ENCODE measurements at places on chromosomes 6 and 20.

GRCh38 chr6:13479971-13480434 lies 7.4 kb downstream of the GFOD1 start:
- no peak for DNase-seq

- no peak for DNase-seq
These were observed 89.3 kb downstream of the HTR1B start for GRCh38 chr6:77373955-77374354.

DNA sequence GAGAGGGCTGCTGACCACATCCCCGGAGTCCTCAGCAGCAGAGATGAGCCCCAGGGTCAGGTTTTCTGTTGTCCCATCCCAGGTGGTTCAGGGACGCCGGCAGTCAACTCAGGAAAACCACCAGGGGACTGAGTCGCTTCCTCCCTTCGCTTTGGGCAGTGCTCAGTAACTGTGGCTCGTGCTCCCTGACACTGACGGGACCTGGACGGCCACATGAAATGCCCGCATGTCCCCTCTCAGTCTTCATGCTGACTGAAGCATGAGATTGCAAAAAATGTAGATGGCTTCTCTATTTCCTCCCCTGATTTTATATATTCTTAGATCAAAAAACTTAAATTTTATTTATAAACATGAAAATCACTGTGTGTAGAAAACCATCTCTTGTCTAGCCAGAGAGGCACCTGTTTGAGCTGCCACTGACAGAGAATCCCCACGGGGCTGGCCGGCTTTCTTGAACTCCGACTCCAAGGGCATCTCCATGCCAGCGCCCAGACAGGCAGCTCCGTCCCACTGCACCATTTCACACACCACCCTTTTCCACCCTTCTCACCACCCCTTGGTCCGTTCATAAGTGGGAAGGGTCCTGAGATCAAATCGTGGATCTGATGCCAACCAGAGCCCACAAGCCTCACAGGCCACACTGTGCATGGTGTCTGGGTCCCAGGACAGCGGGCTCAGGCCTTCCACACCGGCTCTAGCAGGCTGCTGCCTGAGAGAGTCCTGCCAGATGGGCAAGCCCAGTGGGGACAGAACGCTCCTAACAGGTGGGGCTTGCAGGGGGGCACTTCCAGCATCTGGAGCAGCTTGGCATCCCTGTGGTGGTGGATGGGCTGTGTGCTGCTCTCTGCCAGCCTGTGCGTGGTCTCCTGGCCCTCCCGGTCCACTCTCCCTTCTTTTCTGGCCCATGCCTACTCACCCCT lies 98.2 kb downstream of the SMOC2 start:
- no peak for DNase-seq

DNA sequence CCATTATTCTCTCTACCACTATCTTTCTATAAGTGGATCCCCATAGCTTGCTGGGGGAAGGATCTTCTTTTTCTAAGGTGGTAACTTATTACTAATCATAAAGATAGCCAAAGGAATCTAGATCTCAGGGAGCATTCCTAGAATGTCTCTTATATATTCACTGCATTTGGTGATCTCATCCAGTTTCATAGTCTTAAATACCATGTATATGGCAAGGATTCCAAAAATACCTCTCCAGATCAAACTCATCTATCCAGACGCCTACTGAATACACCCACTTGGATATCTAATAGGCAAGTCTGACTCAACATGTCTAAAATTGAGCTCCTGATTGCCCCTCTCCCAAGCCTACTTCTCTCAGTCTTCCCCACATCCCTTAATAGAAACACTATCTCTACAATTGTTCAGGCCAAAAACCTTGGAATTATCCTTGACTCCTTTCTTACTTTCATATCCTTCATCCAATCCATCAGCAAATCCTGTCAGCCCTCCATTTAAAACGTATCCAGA lies 264.4 kb downstream of the HACE1 start:
- no peak for DNase-seq

GRCh38 chr6:90895299-90896074 lies 308.6 kb upstream of the MAP3K7 start:
- no peak for DNase-seq

All from endothelial cell of umbilical vein (primary cell).